ENCODE measurements at places on chromosomes 1 and 21. TPM values are rescaled to one million over a fixed set of nuclear protein-coding genes. Genes with fewer than 3 reads are reported as not detected.

The MCOLN2 gene
- total RNA-seq = not detected

The CDC20 gene
- 29.1 TPM for total RNA-seq

The GPR25 gene
- total RNA-seq = not detected

The NUDT4B gene
- 36.6 TPM for total RNA-seq

The FBLIM1 gene
- 58.6 TPM for total RNA-seq

The ZBTB48 gene
- 15.9 TPM for total RNA-seq

The SYT2 gene
- not detected for total RNA-seq

All from bladder microvascular endothelial cell (primary cell).